CD4-positive, alpha-beta T cell treated with Interleukin-10 for 1 hour (primary cell): ENCODE measurements at places on chromosomes 2 and 18.

DNA sequence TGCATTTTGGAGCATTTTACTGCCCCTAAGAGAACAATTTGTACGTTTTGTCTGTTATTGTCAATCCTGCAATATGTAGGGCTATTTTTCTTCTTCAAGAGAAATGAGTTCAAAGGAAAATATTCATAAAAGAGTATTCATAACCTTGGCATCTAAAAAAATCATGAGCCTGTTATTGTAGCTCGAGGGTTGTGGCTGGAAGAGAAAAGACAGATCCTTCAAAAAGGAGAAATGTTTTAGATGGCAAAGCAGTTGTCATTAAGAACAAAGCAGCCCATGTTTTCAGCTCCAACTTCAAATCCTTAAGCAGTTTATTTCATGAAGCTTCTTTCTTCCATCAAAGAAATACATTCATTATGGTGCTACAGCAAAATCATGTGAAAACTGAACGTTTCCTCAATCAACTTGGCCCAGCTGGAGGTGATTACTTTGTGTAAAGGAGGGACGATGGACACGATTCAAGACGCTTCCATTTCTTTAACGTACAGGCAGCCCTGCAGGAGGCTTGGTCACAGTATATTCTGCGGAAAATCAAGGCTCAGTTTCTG, 31.4 kb downstream of the QPCT start:
- DNase-seq, result no peak

GRCh38 chr2:696999-697627, 19.9 kb upstream of the TMEM18 start:
- no peak for DNase-seq

DNA sequence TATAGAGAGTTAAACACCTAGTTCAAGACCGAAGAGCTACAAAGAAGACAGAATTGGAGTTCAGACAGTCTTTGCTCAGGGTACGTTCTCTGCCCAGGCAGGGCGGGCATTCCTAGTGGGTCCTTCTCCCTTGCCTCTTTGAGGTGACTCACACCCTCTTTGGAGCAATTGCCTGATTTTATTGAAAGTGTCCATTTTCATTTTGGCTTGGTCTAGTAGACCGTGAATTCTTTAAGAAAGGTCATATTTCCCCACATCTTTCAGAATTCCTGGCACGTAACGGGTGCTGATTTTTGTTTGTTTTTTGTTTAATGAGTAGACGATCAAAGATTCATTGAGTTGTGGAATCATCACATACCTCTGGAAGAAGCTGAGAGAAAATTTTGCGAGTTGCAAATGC, 871.5 kb downstream of the RNF144A start:
- no peak for DNase-seq

DNA sequence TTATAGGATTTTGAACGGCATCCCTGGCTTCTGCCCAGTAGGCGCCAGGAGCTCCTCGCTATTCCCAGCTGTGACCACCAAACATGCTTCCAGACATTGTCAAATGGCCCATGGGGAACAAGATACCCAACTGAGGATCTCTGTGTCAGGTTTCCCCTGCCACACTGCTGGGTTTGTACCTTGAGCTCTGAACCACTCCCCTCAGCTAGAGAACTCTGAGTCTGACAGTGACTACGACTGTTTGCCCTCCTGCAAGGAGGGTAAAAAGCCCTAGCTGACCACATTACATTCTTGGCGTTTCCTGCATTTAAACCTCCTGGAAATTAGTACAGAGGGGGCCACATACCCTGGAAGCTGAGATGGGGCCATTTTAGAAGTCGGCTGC, 12.4 kb downstream of the LRRFIP1 start:
- DNase-seq, result no peak

GRCh38 chr2:221389421-221389820, 182.7 kb downstream of the EPHA4 start:
- no peak for DNase-seq

GRCh38 chr18:74274700-74275099, 17.1 kb downstream of the CYB5A start:
- no peak for DNase-seq

- peak; percentile 38 for DNase-seq
These were observed at the start of gene STON1 for GRCh38 chr2:48530033-48530811. Gene STON1, plus strand, starts transcription at chr2:48530154. Its CDS starts 50,480 bp downstream, at chr2:48580634.
